ENCODE measurements at places on chromosomes 4 and X.

DNA sequence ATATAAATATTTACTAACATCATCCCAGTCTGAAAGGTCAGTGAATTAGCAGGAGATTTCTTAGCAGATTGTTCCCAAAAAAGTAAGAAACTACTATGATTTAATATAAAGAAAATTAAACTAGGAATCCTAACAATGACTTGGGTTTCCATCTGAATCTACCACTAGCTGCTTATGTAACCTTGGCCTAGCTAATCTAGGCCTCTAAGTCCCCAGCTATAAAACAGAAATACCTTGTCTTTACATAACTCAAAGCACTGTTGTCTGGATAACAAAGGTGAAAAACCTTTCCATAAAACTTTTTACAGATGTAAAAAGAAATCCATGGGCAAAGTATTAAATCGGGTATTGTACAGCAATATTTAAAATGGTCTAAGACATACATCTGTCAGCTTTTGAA lies 3.0 kb downstream of the FBXL5 start:
- no peak for DNase-seq

- DNase-seq = no peak
These were observed 109.5 kb upstream of the MYOZ2 start for GRCh38 chr4:119025916-119026661.

GRCh38 chrX:133994576-133994975 lies 9.2 kb upstream of the GPC3 start:
- no peak for DNase-seq

DNA sequence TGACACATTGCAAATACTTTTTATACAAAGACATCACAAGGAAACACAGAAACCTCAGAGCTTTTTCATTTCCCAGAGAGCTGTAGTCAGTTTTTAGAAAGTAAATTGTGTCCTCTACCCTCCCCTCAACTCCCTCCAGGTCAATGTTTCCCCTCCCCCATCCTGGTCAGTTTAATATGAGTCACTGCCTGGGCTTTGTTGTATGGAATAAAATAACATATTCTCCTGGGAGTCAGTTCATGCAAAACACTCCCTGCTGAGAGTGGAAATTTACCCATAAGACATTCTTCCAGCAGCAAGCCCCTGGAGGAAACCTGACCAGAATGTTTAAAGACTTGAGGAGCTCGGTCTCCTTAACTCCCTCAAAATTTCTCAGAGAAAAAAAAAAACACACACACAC lies 270.1 kb upstream of the LDB2 start:
- peak; percentile 47 for DNase-seq

- no peak for DNase-seq
These were observed 326.7 kb downstream of the MAPK10 start for GRCh38 chr4:86033171-86033570.

- DNase-seq = no peak
These were observed 126.7 kb downstream of the DHRSX start for GRCh38 chrX:2374086-2374485.

Measured in HS-27A (cell line).